Dermis blood vessel endothelial cell (primary cell): ENCODE measurements at places on chromosomes 2 and 18. TPM values are rescaled to one million over a fixed set of nuclear protein-coding genes. Genes with fewer than 3 reads are reported as not detected.

The PRKAG3 gene
- not detected in 2 replicates for total RNA-seq

The MC4R gene
- not detected in 2 replicates for total RNA-seq

The UGT1A9 gene
- total RNA-seq = under 0.01 and 0.05 TPM in 2 replicates

GRCh38 chr18:63220903-63221302 is 98.7 kb downstream of the BCL2 start:
- no peak for DNase-seq

GRCh38 chr2:171160956-171161740 is 455 bp upstream of the TLK1 start:
- peak; percentile 81 for DNase-seq

DNA sequence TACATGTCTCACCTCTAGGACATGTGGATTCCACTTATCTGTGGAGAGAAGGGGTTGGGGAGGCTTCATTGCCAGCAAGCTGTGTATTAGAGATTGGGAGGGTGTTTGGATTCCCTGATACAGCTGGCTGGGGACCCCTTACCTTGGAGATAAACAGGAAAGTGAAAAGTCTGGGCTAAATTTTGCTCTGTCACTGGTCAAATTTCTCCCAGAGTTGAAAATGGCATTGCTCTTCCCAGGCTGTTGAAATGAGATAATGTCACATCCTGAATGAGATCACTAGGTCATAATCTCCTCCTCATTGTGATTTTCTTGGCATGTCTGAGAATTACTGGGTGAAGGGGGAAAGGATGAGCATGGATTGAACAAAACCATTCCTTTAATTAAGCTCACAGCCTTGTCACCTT is 265.0 kb upstream of the PARD3B start:
- peak; percentile 60 for DNase-seq

- DNase-seq = no peak
These were observed 2116.2 kb upstream of the PIK3C3 start for GRCh38 chr18:39838831-39839230.

- no peak for DNase-seq
These were observed 234.3 kb downstream of the SEPTIN10 start for GRCh38 chr2:109379507-109379906.

GRCh38 chr2:58182527-58182926 is 58.6 kb downstream of the FANCL start:
- no peak for DNase-seq

- no peak for DNase-seq
These were observed 72.2 kb downstream of the TWIST2 start for GRCh38 chr2:238920053-238920452.

- DNase-seq = no peak
These were observed 63.9 kb downstream of the PPP1R1C start for GRCh38 chr2:182049372-182050148.

DNA sequence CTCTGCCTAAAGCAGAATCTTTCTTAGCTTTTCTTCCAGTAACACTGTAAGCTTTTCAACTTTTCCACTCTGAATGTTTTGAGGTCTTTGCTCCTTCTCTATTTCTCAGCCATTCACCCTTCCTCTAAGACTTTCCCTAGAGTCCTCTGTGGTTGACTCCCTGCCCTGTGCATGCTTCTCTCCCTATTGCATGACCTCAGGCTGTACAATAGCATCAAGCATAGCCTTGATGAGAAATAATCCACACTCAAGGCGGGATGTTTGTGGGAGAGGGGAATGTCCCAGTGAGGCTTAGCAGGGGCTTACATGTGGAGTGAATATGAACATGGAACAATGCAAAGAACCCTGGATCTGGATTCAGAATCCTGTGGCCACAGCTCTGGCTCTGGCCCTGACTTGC is 48.4 kb upstream of the IGFBP5 start:
- no peak for DNase-seq

DNA sequence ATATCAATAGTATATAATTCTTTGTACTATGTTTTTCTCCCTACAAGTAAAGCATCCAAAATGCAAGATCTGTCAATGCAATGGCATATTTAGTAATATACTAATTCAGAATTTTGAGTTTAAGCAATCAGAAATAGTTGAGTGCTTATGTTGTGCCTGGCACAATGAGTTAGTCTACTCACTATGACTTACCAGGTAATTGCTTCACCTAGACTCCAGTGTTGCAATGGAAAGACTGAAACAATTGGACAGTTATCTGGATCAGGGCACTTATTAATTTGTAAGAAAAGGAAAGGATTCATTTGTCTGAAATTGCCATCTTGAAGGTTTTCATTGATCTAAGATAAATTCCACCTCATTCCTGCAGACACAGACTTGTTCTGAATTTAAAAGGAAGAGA is 97.6 kb upstream of the TCF4 start:
- DNase-seq = no peak

DNA sequence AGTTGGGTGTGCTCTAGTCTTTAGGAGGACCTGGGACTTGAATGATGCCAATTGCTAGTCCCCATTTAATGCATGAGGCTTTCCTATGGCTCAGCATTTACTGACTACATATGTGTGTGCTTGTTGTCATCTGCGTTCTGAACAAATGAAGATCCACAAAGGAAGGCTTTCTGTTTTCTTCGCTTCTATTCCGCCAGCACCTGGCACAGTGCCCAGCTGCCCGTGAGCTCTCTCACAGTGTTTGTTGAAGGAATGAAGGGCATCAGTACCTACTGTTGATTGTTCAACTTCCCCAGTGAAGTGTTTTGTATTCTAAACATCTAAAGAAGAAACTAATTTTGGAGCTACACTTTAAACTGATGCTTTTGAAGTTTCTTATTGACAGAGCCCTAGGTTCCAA is 122.4 kb upstream of the LINC00305 start:
- DNase-seq = peak; percentile 4

- DNase-seq = no peak
These were observed 17.3 kb downstream of the PARD6G start for GRCh38 chr18:80229766-80230745.
